ENCODE measurements at places on chromosomes 12 and 14. TPM values are rescaled to one million over a fixed set of nuclear protein-coding genes. Genes with fewer than 3 reads are reported as not detected.

DNA sequence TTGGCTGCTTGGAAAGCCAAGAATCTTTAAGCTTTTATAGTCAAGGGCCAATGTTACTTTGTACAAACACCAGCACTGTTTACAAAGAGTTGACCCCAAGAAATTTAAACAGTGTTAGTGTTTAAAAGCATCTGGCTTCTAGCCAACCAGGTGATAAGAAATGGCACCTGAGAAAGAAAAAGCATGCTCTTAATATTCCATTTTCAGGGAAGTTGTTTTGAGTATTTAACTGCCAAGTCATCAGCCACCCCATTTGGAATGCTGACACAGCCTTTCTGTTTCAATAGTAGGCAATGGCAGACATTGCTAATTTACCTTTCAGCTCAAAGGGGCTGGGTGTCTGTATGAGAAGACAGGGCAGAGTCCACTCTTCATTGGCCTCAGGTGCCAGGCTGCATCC lies 3.7 kb upstream of the SLC35F4 start:
- no peak for DNase-seq

GRCh38 chr14:58540749-58541632 lies 96.8 kb upstream of the DACT1 start:
- no peak for DNase-seq

GRCh38 chr12:52600941-52601481 lies at the start of gene KRT72:
Gene KRT72, minus strand, starts transcription at chr12:52601463. Its CDS starts 11 bp downstream, at chr12:52601452.
- DNase-seq: no peak

- DNase-seq: no peak
Observed at GRCh38 chr14:62558451-62558850, 486.8 kb downstream of the KCNH5 start.

SLC15A4 gene
- total RNA-seq: 14.0 TPM

DNA sequence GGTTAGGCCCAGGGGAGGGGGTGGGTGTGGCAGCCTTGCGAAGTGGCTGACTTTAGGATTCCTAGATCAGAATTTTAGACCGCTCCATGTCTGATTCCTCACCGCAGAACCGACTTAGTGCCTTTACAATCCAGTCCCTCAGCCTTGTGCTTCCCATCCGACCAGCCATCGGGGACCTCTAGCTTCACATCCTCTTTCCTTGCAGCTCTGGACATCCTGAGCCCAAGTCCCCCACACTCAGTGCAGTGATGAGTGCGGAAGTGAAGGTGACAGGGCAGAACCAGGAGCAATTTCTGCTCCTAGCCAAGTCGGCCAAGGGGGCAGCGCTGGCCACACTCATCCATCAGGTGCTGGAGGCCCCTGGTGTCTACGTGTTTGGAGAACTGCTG lies 557 bp downstream of the COPS7A start:
- no peak for DNase-seq

HOXC11 gene
- not detected for total RNA-seq

PNP gene
- total RNA-seq: 6.5 TPM

- peak; percentile 42 for DNase-seq
Observed at GRCh38 chr12:113048716-113049127, 7.8 kb upstream of the DTX1 start.

TMEM120B gene
- 9.9 TPM for total RNA-seq

PRPH gene
- not detected for total RNA-seq

GAS2L3 gene
- 2.5 TPM for total RNA-seq

DNA sequence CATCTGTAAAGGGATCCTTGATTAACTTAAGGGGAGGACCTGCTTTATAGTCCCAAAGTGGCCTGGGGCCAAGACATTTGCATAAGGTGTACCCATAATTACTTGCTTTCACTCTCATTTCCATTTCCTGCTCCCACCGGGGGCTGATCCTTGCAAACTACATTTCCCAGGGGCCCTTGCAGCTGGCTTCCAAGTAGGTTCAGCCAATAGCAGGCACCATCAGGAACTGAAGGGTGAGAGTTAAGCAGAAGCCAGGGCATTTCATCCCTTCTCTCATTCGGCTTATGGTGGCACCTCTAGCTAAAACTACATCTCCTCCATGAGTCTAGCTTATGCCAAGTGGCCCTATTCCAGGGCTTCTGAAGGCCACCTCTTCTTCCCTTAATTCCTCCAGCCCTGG lies 88.8 kb downstream of the CCDC60 start:
- DNase-seq: no peak

DNA sequence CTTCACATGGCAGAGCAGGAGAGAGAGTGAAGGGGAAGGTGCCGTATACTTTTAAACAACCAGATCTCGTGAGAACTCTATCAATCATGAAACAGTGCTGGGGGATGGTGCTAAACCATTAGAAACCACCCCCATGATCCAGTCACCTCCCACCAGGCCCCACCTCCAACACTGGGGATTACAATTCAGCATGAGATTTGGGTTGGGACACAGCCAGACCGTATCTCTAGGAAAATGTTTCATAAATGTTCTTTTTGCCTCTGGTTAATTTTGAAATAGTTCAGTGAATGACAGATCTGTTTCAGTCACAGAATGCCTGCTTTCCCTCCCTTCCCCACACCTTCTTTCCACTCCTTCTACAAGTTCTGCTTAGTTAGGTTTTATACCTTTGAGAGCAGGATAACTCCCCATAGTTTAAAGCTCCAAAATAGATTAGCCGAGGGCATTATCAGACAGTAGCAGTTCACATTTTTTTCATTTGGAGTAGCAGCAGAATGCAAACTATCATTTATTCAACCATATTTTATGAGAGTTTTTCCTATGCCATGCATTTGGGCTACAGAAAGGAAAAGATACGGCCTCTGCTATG lies 27.1 kb downstream of the PELI2 start:
- DNase-seq: no peak

DNA sequence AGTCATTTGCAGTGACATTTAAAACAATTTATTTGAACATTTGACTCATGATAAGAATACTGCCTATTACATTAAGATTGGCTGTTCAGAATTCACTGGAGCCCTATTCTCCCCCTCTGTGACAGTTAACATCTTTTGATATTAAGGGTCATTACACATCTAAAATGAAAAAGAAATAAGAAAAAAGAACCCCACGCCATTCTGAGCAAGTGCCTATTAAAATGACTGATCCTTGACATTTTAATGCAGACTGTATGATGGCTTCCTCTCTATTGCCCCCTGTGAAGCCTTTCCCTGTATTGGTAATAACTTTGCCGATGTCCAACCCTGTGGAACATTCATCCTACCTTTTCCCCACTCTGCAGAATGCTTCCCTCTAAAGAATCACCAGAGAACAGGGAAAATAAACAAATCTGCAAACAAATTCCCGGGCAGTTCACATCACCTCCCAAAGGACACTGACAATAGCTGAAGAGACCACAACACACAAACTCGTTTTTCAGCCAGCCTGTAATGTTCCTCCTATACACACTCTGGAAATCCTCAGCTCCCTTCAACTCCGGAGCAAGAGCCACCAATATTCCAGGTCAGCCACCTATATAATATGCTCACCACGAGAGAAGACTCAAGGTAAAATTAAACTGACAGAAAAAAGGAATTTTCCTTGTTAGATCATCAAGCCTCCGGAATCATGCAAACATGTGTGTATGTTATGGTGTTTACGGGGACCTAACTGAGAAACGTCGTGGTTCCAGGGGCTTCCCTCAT lies 2.1 kb downstream of the NIN start:
- DNase-seq: no peak

GRCh38 chr12:119911182-119911581 lies 34.1 kb upstream of the CIT start:
- DNase-seq: no peak

DNA sequence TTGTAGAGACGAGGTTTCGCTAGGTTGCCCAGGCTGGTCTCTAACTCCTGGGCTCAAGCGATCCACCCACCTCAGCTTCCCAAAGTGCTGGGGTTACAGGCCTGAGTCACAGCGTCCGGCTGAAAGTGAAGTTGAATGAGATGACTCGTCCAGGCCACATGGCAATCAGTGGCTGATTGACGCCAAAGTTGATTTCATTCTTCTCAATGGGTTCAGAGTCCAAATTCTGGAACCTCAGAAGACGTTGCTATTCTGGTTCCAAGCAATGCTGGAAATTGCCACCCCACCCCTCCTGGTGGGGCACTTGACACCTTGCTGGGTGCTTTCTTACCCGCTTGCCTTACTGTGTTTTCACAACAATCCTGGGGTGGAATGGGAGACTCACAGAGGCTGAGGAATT lies 14.9 kb downstream of the ABCB9 start:
- no peak for DNase-seq

DNA sequence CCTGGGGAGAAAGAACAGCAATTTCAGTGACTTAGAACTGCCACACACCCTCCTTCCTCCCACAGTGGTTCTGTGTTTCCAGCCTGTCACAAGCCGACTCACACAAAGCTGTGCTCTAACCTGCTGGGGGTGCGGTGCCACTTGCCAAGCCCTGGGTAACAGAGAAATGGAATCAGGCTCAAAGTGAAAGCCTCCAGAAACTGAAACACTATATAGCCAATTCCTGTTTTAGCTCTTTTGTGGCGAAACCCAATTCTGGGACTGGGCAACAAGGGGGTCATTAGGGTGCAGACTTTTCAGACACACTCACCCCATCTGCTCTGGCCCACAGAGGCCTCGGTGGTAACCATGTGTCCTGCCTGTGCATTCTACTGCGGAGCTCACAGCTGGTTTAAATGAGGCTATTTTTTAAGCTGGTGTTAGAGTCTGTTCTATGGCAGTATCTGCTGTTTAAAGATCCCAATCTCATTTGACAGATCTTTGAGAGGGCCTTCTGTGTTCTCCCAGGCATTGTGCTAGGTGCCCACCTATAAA lies 15.2 kb upstream of the ACTR6 start:
- no peak for DNase-seq

DNA sequence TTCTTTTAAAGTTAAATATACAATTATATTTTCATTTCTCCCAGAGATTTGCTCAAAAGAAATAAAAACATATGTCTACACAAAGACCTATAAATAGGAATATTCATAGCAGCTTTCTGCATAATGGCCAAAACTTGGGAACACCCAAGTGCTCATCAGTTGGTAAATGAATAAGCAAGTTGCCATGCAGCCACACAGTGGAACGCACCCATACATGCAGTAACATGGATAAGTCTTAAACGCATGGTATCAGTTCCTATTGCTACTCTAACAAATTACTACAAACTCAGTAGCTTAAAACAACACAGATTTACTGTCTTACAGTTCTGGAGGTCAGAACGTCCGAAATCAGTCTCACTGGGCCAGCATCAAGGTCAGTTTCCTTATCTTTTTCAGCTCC lies 78.5 kb downstream of the DPF3 start:
- DNase-seq: no peak

DNA sequence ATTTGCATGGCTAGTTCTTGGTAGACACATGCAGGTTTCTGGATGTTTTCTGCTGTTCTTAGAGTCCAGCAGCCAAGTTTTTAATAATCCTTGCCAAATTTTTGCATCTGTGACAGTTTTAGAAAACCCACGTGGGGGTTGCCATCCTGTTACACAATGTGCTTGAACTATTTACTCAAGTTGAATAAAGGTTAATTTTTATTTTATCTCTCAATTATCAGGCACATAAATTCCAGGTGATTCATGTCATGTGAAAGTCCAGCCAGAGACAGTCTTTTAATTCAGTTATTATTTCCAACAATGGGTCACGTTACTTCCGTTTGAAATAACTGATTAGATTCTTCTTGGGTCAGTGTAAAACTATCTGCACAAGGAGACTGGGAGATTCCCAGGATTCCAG lies 15.7 kb downstream of the MYRFL start:
- no peak for DNase-seq

CLEC6A gene
- total RNA-seq: not detected

DNA sequence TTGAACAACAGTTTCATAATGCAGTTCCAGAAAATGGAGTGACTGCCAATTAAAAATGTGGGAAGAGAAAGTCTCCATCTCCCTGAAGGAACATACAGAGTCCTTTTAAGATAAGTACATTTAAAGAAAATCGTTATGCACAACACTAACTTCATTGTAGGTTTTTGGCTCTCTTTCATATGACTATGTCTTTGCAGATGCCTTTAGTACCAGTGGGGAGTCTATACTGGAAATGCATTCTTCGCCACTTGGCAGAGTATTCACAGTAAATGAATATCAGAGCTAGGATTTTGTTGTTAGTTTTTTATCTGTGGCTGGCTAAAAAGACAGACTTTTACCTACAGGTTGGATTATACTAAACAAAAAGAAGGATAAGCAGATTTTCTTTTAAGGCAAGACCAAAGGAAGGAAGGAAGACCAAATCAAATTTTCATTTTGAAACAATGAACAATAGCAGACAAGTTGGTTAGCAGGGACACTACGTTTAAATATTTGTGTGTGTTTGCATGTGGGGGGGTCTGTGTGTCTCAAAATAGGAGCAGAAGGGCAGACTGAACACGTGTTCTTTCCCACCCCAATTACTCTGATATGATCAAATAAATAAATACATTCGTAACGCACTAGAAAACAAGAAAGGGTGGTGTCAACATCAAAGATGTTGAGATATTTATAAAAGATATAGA lies 124.5 kb downstream of the BTG1 start:
- DNase-seq: no peak

- no peak for DNase-seq
Observed at GRCh38 chr12:123387508-123388176, 3.7 kb downstream of the KMT5A start.

- DNase-seq: no peak
Observed at GRCh38 chr12:99859126-99859525, 125.6 kb downstream of the ANKS1B start.

RPL10L gene
- total RNA-seq: not detected

KLRC2 gene
- not detected for total RNA-seq

DNA sequence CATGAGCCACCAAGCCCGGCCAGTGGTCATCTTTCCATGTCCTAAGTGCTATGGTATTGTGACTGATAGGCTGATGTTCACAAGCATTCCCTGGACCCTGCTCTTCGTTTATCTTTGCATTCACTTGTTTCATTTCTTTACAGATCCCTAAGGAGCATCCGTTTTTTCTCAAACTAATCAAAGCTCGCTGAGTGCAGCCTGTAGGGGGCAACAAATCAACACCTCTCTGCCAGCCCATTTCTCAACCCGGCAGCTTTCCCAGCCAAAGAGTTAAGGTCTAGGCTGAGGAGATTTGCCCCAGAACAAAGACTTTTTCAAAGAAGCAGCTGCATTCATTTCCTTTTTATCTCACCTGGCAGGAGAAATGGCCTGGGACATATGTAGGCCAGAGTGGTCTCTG lies 12.1 kb downstream of the SIRT4 start:
- no peak for DNase-seq

GRCh38 chr12:115382681-115383080 lies 698.7 kb upstream of the TBX3 start:
- no peak for DNase-seq

GRCh38 chr12:89544022-89544421 lies 18.2 kb upstream of the POC1B start:
- DNase-seq: no peak

TOMM20L gene
- total RNA-seq: not detected

GRCh38 chr12:126856958-126857357 lies 1410.0 kb upstream of the TMEM132C start:
- DNase-seq: no peak
